Stimulated activated CD4-positive, alpha-beta T cell treated with anti-CD3 and anti-CD28 coated beads, TNF-alpha, amount 100 ng/mL, for 4 hours (primary cell): ENCODE measurements at places on chromosomes 7 and 10.

DNA sequence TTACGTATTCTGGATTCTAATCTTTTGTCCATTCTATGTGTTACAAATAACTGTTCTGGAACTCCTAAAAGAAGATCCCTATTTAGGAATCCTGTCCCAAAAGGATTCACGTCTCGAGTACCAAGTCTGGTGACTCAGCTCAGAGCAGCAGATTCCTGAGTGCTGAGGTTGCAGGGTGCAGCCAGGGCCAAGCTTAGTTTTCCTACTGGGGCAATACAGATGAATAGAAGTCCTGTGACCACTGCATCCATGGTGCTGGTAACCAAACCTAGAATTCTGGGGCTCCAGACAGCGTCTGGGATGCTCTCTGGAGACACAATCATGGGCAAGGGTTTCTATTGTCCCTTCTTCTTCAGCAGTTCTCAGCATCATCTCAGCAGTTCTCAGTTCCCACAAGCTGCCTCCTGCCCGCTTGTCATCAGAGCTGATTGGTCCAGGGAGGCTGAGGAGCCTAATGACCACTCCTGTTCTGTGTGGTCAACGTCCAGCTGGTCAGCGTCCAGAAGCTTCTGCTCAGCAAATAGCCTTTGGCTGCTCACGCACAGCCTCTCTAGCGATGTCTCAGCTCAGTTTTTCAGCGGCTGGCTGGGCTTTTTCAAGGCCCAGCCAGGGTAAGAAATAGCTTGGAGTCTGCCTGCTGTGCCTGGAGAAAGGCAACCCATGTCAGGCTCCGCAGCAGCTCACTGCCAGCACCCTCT lies 50.4 kb upstream of the C7orf33 start:
- DNase-seq, result no peak

DNA sequence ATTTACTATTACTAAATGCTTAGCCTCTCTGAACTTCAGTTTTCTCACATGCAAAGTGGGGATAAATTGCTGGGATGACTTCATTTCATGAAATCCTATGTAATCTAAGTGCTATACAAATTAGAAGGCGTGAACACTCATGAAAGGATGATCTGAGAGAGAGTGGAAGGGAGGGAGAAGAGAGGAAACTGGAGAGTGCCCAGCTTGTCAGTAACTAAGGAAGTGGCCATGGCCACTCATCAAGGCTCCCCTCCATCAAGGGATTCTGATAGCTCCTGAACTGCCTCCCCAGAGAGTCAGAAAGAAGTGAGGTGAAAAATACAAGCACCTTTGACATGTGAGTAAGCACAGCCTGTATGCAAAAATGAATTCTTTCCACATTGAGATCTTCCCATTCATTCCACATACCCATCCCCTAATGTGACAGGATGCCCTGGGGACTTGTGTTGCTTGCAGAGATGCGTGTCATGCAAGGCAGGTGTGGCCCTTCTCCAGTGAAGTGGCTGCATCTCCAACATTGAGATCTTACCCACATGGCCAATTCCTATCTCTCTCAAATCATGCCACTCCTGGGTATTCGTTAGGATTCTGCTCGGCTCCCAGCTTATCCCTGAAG lies 76.5 kb upstream of the ITPRID1 start:
- DNase-seq, result no peak

DNA sequence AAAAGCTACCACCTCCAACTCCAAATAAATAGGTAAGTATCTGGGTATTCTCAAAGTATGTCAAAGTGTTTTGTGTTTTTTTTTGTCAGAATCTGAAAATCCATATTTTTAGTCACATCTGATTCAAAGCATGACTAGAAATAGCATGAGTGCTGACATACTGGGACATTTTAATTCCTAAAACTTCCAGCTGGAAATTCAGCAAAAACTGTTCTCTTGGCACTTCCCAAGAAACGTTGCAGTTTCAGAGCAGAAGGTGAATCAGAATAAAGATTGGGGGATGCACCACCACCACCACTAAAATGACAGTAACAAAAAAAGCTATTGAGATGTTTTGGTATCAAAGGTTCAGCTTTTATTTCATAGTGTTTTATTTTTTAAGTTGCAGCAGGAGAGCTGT lies 724.6 kb upstream of the CELF2 start:
- DNase-seq, result no peak

DNA sequence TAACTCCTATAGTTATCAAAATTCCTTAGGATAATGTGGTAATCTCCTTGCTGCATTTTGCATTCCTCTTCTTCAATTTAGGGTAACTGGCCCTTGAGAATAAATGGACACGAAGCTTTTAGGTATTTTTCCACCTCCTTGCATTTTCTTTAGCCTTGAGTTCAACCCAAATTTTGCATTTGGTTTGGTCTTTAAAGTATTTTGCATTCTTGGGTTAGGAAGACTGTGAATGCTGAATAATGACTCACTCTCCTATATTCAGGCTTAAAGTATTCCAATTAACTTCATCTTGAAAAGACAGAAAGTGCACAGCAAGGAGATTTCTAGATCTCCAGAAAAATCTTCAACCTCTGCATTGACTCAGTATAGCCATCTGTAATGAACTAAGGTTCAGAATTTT lies 47.3 kb downstream of the TFPI2 start:
- DNase-seq, result no peak

- DNase-seq, result no peak
These were observed 32.2 kb downstream of the MRPS33 start for GRCh38 chr7:140982508-140982907.
